Kasumi-1 (cell line): ENCODE measurements at places on chromosomes 11 and 22.

DNA sequence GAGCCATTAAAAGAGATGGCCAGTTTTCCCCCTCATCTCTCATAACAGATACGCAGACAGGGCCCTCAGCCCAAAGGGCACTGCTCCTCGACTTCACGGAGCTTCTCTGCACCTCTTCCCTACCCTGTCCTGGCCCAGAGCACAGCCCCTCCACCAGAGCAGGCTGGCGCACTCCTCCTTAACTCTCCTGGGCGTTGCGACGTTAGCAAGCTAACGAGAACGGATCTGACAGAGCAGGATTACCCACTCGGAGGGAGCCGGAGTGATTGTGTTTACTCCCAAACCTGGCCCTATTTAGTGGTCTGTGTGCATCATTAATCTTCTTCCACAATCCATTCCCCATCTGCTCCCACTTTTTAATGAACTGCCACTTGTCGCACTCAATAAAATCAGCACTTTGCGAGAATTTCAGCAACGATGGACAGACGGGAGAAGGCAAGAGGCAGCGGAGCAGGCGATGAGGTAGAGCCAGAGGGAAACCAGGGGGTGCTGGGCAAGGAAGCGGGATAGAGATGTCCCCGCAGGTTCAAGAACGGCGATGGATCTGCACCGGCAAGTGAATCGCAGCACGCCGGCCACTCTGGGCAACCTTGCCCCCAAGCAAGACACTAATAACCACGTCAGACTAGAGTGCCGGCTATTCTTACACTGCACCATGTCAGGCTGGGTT is 159.4 kb downstream of the BUD13 start:
- no peak for DNase-seq

GRCh38 chr11:15617126-15617525 is 502.4 kb downstream of the INSC start:
- no peak for DNase-seq

DNA sequence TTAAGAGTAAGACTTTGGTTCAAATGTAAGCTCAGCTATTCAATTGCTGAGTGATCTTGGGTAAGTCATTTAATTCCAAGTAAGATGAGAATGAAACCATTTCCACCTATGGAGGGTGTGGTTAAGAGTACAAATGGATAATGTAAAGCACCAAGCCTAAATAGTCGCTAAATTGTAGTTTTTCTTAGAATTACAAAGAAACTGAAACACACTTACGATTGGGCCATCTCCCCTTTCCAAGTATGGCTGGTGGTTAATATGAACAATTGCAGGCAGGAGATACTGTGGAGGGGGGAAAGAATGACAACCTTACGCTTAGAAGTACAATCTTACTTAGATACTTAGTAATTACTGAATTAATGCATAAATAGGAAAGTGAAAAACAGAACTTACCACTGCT is 8.2 kb downstream of the DDX17 start:
- no peak for DNase-seq

- no peak for DNase-seq
Measured at GRCh38 chr11:64518928-64519327, 72.1 kb upstream of the SLC22A12 start.

DNA sequence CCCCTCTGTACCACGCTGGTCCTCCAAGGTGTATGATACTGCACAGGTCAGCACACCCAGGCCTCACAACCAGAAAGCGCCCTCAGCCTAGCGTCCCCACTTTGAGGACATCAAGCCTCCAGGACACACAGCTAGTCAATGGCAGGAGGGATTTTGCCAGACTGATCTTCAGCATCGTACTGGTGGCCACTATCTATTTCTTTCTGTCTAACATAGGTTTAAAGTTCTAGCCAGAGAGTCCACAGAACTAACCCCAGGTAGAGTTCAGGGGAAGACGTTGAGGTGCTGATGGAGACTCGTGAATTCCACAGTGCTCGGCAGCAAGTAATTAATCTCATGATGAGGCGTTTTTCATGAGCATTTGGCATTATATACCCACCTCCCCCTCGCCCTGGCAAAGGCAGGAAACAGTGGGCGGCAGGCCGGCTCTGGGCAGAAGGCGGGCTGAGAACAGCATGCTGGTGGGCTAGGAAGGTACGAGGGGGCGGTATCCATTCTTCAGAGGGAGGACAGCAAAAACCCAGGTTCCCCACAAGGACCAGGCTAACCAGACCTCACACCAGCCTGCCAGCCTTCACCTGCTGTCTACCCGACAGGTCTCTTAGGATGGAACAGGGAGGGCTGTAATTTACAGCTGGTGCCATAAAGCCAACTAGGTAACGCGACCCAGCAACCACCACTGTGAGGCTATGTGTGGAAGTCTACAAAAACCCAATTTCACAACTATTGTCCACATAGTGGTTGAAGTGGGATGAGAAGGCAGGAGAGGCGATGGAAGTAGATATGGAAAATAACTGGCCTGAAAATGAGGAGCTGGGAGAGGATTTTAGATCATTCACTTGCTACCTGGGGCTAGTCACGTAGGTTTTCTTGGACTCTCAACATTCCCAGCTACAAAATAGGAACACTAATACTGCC is 18.5 kb downstream of the MYH9 start:
- no peak for DNase-seq

DNA sequence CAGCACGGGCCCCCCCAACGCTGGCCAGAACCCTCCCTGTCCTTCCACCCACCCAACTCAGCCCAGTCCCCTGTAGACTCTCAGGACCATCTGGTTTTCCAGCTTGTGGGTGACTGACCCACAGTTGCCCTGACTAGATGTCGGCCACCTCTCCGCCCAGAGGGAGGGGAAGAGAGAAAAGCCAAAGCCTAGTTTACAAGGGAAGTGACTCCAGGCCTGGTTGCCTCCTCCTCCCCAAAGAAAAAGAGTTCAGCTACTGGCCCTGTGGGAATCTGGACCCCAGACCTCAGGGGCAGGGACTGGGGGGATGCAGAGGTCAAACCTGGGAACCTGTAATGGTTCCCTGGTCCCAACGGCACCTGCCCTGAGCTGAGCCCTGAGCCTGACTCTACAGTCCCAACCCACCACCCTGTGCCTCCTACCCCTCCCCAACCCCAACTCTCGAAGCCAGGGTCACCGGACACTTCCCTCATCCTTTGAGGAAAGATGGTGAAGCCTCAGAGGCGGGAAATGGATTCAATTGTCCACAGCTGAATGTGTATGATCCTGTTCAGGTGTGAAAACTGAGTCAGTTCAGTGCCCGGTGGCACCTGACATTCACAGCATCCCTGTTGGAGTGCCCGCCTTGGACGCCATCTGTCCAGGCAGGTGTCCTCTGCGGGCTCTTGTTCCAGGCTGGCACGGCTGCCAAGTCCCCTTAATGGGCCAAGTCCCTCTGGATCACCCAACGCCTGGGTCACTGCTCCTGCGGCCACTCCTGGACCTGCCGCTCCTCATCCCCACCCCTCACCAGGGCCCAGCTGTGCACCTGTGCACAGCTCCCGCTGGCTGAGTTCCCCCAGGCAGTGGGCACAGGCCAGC is 21.0 kb upstream of the WNT7B start:
- peak; percentile 71 for DNase-seq

- DNase-seq, result peak; percentile 39
Measured at GRCh38 chr11:118607401-118608359, at the start of gene PHLDB1. Gene PHLDB1 (plus strand): TSS chr11:118607615. CDS start chr11:118613837, 6,222 bp downstream.

DNA sequence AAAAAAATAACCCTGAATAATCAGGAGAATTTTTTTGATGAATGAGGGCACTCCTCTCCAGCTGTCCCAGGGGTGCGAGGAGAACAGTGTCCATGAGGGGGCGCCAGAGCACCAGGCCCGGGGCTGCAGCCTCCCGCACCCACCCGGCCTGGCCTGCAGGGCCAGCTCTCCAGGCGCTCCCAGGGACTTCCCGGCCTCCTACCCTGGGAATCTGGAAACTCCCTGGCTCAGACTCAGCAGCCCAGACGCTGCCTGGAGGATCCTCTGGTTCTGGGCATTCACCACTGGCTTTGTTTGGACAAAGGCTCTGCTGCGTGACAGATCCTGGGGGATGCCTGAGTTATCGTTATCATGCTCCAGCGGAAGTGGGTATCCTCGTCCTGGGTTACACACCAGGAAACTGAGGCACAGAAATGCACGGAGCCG is 31.0 kb downstream of the MCM5 start:
- DNase-seq, result peak; percentile 39

DNA sequence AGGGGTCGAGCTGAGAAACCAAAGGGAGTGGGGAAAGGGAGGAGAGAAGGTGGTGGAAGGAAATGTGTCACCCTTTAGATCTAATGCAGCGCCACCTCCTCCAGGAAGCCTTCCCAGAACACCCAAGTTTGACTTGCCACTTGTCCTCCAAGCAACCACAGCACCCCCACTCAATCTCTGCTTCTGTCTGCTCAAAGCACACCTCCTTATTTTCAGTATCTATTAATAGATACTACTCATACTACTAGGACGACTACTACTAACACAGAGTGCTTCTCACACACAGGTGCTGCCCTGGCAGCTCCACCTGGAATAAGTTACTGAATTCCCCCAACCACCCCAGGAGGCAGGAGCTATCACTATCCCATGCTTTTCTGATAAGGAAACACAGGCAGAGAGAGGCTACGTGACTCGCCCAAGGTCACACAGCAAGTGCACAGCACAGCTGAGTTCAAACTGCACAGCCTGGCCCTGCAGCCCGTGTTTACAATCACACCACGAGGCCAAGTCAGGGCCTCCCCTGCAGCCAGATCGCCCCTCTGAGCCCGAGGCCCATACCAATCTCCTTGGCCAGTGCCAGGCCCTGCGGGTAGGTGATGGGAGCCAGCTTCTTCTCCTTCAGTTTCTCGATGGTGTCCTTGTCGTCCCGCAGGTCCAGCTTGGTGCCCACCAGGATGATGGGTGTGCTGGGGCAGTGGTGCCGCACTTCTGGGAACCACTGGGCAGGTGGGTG is 13.2 kb downstream of the RAC2 start:
- DNase-seq, result no peak

GRCh38 chr11:10601837-10602236 is 33.4 kb upstream of the LYVE1 start:
- no peak for DNase-seq

DNA sequence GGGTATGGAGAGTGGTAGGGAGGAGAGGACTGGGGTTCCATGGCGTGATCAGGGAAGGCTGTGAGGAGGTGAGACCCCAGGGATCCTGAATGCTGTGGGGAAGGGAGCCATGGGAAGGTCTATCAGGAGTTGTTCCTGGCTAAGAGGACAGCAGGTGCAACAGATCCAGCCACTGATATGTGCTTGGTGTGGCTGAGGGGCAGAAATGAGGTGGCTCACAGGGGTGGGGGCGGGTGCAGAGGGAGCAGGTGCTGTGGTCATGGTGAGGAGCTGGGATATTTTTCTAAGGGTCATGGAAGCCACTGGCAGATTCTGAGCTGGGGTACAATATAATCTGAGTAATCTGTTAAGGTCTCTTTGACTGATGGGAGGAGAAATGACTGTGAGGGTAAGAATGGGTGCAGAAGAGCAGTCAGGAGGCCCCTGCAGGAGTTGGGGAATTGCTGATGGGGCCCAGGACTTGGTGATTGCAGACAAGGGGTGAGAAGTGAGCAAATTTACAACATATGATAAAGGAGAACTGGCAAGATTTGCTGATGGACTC is 31.3 kb upstream of the DMC1 start:
- DNase-seq, result no peak

DNA sequence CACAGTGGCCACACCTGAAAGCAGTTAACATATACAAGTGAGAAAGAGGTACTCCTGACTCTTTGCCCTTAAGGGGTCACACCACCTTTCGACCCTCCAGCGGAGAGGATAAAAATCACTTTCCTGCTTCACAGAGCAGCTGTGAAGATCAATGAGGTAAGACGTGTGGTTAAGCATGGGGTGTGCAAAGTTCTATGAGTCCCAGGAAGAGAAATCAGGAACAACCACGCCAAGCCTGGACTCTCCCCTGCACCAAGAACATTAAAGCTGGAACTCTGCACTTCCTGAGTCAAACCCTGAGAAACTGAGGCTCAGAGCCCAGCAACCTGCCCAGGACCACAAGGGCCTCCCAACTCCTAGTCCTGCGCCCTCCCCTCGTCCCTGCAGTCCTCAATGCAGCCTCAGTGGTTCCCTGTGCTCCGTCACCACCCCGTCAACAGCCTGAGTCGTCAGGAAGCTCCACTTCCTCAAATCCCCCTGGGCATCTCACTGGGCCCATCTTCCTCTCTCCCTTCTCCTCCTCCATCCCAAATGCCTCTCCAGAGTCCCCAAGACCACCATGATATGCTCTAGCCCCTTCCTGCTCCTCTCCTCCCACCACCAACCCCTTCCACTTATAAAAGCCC is 17.7 kb downstream of the TNKS1BP1 start:
- DNase-seq, result peak; percentile 29

GRCh38 chr11:96523656-96524055 is 133.8 kb downstream of the JRKL start:
- no peak for DNase-seq

DNA sequence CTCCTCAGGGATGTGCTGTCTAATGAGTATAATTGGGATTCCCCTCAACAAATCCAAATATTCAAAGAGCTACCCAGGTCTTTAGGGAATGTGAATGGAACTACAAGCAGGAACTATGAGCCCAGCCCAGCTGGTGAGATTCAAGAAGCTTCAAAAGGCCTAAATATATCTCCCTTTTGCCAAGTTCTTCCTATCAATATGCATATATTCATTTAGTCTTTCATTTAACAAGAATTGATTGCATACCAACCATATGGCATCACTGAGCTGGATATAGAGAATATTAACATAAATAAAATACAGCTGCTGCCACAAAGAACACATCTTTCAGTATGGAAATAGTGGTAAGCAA is 58.9 kb upstream of the PRSS23 start:
- no peak for DNase-seq

GRCh38 chr22:42414565-42415303 is 17.5 kb downstream of the NFAM1 start:
- no peak for DNase-seq
